ENCODE measurements at places on chromosomes 12 and 14.

DNA sequence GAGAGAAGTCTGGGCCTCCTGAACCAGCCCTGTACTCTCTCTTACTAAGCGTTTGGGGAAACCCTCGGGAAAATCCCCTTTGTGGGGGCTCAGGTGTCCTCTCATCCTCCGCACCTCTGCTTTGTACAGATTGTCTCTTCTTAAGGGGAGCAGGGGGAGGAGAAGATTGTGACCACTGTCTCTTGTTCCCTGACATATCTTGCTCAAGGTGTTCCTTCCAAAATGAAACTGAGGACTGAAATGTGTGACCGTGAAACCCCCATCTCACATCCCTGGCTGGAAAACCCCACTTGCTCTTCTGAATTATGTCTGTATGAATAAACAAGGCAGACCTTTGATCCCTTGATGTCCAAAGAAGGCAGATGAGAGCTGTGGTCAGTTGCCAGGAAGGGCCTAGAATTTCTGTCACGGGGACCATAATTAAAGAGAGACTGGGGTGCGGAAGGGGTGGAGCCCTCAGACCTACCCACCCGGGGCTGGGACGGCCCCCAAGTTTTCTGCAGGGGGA lies 369.8 kb downstream of the AACS start:
- no peak for DNase-seq

- DNase-seq: no peak
Observed at GRCh38 chr12:47296828-47297227, 217.1 kb upstream of the AMIGO2 start.

DNA sequence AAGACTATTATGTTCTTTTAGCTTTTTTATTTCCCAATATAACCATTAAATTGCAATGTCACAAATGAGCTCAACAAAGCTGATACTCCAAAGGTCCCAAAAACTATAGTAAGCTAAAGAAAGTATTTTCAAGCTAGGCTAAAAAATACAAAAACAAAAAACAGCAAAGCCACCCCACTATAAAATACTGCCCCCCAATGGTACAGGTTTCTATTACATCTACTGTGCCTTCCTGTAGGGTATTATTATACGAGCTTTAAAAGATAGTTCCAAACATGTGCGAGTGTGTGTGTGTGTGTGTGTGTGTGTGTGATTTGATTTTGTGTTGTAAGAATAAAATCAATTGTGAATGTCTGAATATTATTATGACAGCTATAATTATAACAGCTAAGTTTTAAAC lies 1.1 kb downstream of the IFNG start:
- peak; percentile 28 for DNase-seq

DNA sequence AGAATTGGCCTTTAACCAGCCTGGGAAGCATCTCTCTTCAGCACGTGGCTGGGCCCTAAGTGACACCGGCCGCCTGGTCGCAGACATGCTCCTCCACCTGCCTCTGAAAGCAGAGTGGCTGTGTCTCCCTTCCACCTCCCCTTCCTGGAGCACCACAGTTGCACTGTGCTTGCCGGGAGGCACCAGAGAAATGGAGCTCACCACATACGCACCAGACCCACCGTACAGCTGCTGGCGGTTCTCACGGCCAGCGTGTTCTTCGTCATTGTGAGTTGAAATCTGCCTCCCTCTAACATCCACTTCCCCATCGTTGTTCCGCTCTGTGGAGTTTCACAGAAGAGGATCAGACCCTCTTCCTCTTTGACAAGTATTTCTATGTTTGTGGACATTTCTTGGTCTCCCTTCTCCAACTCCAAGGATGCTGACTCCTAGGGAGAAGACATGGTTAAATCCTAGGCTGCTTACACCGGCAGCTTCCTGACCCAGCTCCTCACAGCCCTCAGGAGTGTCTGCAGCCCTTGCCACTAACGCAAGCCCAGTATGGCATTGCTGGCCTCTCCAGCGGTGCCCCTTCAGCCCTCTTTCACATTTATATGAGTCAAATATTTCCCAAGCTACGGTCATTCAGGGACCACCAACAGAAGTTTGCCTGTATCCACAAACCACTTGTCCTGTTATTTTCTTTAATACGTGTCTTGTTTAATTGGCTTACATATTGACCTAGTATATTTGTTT lies 11.5 kb upstream of the KRT5 start:
- no peak for DNase-seq

DNA sequence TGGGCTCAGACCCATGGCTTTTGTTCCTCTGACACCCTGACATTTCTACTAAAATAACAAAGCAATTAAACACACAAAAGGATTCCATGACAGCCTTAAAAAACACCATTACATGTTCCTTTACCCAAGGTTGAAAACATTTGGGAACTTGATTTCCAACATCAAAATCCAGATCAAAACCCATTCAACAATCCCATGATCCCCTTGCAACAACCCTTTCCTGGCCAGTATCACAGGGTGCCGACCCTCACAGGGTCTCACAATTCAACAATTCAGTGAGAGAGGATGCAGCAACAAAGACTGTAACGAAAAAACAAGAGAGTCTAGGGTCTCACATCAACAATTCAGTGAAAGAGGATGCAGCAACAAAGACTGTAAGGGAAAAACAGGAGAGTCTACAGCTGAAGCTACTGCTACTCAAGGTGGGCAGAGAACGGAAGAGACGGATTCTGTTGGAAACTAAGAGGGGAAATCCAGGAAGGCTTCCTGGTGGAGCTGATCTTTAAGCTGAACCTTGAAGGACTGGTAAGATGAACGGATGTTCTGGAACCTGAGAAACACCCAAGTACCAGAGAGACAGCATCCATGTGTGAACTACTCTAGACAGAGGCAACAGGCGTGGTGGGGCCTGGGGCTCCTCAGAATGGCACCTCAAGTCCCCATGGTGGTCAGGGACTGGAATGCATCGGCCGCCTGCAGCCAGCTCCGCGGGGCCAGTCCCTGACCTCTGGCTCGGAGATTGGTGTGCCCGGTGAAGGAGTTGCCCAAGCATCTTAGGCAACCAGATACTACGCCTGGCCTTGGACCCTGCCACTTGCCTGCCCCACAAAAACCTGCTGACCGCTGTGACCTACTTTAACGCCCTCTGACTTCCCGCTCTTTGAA lies 22.7 kb upstream of the ZFP36L1 start:
- DNase-seq: no peak

DNA sequence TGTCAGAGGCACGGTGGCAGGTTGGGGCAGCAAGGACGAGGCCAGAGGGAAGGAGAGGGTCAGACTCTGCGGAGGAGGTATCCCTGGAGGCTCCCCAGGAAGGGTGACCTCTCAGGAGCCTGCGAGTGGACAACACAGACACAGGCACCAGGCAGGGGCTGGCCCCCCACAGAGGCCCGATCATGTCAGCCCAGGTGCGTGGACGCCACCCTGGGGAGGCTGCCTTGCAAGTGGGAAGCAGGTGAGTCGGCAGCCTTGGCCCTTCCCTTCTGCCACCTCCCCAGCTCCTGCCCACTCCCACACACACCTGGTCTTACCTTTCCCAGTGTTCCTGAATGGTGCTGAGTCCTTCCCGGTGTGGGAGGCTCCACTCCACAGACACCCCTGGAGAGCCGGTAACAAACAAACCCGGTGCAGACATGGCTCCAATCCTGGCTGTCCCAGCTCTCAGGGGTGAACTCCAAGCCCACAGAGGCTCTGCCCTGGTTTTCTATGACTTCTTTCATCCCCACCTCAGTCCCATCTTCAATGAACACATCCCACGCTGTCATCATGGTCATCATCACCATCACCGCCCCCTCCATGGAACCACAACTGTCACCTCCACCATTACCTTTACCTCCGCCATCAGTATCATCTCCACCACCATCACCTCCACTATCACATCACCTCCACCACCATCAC lies 5.2 kb downstream of the ZBTB42 start:
- no peak for DNase-seq

DNA sequence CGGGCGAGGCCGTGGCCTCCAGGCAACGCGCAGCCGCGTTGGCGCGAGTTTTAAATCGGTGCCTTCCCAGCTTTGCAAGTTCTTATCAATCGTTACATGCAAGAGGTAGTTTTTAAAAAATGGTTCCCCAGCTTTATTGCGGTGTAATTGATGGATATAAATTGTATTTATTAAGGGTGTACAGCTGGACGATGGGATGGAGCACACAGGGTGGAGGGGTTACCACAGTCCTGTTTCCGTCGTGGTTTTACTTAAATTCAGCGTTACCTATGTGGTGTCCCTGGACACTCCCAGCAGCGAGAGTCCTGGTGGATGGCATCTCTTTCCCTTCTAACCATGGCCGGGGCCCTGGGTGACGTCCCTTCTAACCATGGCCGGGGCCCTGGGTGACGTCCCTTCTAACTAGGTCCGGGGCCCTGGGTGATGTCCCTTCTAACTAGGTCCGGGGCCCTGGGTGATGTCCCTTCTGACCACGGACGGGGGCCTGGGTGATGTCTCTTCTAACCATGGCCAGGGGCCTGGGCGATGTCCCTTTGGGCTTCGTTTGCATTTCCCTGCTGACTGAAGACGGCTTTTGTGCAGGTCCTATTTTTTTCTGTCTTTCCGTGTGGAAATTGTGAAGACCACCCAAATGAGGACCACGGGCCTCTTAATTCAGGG lies 97.9 kb downstream of the TNFAIP2 start:
- DNase-seq: no peak

GRCh38 chr12:132282031-132282949 lies 47.1 kb downstream of the GALNT9 start:
- no peak for DNase-seq

- no peak for DNase-seq
Observed at GRCh38 chr12:40668099-40668529, 24.1 kb upstream of the CNTN1 start.

- no peak for DNase-seq
Observed at GRCh38 chr14:82052778-82053177, 519.1 kb upstream of the SEL1L start.

DNA sequence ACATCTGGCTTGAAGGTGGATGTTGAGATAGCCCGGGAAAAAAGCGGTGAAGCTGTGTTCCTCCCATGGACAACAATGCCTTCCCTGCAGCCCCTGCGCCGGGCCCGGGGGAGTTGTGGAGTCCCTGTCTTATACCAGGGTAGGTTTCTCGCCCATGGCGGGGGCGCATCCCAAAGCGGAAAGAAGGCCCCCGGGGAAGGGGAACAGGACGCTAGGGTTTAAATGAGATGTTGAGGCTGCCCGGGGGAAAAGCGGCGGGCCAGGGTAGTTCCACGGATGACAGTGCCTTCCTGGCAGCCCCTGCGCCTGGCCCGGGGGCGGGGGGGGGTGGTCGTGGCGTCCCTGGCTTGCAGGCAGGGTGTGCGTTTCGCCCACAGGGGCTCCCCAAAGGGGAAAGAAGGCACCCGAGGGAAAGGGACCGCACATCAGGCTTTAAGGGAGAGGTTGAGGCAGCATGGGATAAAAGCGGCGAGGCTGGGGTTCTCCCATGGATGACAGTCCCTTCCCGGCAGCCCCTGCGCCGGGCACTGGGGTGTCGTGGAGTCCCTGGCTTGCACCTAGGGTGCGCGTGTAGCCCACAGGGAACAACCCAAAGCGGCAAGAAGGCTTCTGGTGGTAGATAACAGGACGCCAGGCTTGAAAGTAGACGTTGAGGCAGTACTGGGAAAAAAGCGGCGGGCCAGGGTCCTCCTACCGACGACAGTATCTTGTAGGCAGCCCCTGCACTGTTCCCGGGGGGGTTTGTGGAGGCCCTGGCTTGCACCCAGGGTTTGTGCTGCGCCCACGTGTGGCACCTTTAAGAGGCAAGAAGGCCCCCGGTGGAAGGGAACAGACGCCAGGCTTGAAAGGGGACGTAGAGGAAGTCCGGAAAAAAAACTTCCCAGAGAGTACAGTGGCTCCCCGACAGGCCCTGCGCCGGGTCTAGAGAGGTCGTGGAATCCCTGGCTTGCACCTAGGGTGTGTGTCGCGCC lies 160.8 kb upstream of the ALG10B start:
- no peak for DNase-seq

GRCh38 chr12:54352891-54353874 lies 11.1 kb downstream of the GPR84 start:
- DNase-seq: peak; percentile 84

DNA sequence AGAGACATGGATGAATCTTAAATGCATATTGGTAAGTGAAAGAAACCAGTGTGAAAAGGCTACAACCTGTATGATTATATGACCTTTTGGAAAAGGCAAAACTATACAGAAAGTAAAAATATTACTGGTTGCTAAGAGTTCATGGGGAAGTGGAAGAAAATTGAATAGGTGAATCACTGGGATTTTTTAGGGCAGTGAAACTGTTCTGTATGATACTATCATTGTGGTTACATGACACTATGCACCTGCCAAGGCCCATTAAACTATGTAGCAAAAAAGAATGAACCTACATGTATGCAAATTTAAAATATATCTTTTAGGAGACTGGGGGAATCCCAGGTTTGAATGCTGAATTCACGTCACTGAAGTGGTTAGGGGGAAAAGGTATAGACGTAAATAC lies 12.6 kb upstream of the OR8S1 start:
- DNase-seq: no peak

DNA sequence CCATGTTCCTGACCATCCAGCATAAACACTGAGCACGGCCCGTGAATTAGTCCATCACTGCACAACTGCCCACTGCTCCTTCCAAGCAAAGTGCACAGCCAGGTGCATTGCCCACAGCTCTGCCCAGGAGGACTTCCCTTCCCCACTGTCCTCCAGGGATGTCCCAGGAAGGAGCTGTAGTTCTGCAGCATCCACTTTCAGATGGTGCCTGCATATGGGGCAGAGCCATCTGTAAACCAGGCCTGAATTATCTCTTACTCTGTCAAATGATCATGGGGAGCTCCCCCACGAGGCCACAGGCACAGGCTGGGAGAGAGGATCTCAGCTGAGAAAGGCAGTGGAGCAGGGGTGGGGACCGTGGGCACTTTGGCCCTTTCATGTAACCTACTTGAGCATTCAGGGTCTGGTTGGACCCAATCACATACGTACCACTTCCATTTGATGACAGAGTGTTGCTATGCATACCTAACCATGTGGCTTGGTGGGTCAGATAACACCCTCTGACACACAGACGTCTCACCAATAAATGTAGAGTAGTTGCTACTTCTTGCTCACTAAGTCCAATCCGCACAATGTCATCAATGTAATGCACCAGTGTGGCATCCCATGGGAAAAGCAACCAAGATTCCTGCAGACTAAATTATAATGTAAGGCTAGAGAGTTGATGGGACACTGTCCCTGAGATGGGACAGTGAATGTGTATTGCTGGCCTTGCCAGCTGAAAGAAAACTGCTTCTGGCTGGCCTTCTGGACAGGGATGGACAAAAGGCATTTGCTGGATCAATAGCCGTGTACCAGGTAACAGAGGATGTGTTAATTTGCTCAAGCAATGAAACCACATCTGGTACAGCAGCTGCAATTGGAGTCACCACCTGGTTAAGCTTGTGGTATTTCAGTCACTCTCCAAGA lies 113.8 kb upstream of the C14orf180 start:
- no peak for DNase-seq

DNA sequence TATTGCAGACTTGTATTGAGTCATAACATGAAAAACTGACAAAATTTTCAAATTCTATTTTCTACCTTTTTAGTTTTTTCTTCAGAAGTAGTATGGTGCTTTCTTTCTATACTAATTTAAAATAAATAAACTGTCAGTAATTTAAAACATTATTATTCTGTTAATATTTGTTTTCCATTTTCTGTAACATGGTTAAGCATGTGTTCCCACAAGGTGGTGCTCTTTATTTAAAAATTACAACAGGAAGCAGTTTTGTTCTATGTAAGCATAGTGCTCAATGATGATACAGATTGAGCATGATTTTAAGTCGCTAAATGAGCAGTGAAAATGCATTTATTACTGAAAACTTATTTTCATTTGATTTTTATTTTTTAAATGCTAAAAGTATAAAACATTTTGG lies 114.6 kb downstream of the PPFIA2 start:
- DNase-seq: peak; percentile 64

- DNase-seq: no peak
Observed at GRCh38 chr14:55946231-55946630, 172.0 kb upstream of the PELI2 start.

All from fibroblast of mammary gland (primary cell).